ENCODE measurements at places on chromosomes 13 and 19. TPM values are rescaled to one million over a fixed set of nuclear protein-coding genes. Genes with fewer than 3 reads are reported as not detected.

Gene TTC9B
- total RNA-seq: not detected

DNA sequence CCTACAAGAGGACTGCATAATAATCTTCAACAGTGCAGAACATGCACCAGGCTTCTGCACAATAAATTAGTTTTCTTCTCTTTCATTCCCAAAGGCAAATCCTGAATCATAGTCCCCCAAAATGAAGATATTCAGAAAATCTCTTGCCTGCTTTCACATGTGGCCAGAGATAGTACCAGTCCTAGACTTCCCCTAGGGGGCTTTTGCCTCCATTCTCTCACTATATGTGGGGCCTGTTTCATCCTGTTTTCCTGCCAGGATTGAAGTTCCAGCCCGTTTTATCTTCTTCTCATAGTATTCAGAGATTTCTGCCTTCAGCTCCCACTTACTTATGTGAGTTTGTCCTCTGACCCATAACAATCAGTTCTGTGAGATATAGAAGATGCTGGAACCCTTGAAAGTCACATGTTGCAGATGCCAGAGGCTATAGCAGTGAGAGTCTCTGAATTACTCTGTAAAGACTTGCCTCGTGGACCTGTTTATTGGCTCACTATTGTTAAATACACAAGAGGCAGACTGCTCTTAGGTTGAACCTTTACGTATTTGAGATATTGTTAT, 421.9 kb upstream of the PCDH9 start:
- DNase-seq: no peak

DNA sequence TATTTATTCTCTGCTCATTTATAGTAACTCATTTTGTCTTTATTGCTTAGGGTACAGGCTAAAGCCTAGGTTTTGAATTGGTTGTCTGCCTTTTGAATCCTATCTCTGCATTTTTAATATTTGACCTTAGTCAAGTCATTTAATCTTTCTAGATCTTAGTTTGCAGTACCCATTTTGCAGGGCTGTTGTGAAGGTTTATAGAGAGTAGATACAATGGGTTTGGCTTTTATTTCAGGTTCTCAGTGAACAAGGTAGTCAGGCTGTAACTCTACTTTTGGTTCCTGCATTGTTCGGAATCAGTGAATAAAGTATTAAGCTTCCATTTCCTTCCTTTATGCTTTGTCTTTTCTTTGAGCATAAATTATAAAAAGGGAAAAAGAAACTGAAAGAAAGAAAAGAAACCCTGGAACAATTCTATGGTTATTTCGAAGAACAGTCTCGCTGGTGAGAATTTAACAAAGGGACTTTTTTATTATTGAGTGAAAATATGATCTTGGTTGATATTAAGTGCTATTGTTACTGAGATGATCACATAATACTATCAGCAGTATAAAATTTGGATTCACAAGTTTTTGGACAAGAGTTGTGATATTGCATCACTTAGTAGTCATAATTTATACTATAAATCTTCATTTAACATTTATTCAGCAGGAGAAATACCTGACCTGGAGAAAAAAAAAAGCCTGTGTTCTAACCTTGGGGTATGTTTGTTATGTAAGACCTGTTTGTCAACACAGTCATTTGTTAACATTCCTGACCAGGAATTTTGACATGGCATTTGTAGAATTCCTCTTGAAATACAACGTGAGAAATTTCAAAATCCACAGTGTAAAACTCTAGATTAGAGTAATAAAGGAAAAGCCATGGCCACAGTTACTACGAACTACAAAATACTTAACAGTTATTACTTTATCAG, 91.3 kb downstream of the ZMYM2 start:
- peak; percentile 10 for DNase-seq

Gene ZNF546
- total RNA-seq: 7.8 TPM

DNA sequence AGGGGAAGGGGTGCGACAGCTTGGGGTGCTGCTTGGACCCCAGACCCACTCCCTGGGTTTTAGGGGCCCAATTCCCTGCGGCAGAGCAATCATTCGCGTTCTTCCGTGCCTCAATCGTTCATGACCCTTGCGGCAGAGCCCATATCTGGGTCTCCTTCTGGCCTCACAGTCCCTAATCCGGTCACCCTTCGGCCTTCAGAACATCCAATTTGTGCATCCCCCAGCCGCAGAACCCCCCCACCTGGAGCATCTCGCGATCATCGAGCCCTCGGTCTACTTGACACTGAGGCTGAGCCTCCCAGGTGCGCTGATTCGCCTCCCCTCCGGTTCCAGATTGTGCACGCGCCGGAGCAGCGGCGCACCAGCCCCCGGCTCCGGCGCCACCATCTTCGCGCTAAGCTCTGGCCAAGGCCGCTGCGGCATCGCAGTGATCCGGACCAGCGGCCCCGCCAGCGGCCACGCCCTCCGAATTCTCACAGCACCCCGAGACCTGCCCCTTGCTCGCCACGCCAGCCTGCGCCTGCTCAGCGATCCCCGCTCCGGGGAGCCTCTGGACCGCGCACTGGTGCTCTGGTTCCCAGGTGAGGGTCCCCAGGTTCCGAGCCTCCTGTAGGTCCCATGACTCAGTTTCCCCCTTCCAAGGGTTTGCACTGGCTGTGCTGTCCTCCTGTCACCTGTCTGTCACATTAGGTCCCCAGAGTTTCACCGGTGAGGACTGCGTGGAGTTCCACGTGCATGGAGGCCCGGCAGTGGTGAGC, 501 bp downstream of the GTPBP3 start:
- DNase-seq: no peak

- DNase-seq: no peak
Observed at GRCh38 chr19:17557466-17557865, 2.0 kb downstream of the COLGALT1 start.

- DNase-seq: peak; percentile 44
Observed at GRCh38 chr13:29569253-29570050, 26.0 kb downstream of the SLC7A1 start.

- no peak for DNase-seq
Observed at GRCh38 chr19:15266683-15267082, 34.4 kb upstream of the EPHX3 start.

DNA sequence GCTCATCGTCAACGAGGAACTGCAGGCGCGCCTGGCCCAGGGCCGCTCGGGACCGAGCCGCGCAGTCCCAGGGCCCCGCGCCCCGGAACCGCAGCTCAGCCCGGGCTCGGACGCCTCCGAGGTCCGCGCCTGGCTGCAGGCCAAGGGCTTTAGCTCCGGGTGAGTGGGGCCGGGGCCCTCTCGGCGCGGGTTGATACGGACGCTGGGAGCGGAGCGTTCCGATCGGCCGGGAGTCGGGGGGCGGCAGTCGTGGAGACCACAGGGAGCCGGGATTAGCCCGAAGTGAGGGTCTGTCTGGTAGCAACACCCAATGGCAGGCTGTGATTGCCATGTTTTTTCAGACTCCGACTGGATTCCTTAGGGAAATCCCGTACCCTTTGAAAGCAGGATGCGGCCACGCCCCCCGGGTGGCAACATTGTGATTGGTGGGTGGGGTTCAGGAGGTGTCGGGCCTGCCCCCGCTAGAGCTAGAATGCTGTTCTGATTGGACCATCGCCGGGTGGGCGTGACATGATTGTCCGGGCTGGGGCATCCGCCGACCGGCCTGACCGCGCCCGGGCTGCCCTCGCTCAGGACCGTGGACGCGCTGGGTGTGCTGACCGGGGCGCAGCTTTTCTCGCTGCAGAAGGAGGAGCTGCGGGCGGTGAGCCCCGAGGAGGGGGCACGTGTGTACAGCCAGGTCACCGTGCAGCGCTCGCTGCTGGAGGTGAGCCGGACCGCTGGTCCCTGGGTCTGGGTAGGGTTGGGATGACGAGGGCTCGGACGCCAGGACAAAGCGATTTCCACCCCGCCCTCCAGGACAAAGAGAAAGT, 11.3 kb downstream of the EPS8L1 start:
- DNase-seq: peak; percentile 95

DNA sequence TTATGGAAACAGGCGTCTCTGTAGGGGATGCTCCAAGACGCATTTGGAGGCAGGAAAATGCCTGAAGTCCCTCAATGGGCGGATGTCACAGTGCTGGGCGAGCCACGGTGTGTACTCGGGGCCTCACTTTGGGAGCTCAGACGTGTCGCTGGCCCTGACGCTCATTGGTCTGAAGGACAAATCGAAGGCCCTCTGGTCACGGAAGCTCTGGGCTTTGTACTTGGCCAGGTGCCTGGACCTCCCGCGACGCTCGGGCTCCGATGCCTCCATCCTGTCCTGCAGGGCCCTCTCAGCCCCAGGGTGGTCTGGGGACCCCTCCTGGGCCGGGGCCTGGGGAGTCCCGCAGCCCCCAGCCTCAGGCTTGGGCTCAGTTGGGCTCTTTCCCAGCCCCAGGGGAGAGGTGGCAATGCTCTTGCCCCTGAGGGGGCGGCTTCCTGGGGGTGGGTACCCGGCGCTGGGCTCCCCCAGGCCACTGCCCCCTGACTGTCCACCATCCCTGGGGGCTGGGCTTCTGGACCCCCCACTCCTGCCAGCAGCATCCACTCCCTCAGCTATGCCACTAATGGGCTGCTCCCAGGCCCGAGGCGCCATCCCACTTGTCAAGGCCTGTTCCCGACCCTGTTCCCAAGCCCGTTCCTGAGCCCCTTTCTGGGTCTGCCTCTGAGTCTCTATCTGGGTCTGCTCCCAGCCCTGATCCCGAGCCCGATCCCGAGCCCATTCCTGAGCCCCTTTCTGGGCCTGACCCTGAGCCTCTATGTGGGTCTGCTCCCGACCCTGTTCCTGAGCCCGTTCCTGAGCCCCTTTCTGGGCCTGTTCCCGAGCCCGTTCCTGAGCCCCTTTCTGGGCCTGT, 39.5 kb upstream of the GRTP1 start:
- DNase-seq: no peak

DNA sequence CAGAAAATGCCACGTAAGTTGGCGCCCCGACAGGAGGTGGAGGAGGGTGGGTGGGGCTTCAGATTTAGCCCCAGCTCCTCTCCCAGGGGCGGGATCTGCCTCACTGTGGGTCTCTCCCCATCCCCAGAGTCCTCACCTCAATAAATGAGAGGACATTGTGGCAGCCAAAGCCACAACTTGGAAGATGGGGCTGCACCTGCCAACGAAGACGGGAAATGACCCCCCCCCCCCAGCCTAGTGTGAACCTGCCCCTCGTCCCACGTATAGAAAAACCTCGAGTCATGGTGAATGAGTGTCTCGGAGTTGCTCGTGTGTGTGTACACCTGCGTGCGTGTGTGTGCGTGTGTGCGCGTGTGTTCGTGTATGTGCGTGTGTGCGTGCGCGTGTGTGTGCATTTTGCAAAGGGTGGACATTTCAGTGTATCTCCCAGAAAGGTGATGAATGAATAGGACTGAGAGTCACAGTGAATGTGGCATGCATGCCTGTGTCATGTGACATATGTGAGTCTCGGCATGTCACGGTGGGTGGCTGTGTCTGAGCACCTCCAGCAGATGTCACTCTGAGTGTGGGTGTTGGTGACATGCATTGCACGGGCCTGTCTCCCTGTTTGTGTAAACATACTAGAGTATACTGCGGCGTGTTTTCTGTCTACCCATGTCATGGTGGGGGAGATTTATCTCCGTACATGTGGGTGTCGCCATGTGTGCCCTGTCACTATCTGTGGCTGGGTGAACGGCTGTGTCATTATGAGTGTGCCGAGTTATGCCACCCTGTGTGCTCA, 1.5 kb upstream of the TRAPPC5 start:
- DNase-seq: peak; percentile 38

Gene TMEM59L
- not detected for total RNA-seq

DNA sequence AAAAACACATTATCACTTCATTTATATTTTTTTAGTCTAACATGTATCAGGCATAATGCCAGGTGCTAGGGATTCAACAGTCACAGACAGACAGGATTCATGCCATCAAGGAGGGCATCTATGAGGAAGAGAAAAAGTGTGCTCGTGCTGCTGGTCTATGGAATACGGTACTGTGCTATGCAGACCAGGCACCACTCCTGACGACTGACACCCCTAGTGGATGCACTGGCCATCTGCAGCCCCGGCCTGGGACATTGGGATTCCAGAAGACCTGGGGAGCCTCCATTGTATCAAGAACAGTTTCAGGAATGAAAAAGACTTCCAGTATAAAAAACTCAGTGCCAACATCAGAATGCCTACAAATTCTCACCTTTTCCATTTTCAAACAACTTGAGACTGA, 94.0 kb downstream of the KLF12 start:
- peak; percentile 62 for DNase-seq

DNA sequence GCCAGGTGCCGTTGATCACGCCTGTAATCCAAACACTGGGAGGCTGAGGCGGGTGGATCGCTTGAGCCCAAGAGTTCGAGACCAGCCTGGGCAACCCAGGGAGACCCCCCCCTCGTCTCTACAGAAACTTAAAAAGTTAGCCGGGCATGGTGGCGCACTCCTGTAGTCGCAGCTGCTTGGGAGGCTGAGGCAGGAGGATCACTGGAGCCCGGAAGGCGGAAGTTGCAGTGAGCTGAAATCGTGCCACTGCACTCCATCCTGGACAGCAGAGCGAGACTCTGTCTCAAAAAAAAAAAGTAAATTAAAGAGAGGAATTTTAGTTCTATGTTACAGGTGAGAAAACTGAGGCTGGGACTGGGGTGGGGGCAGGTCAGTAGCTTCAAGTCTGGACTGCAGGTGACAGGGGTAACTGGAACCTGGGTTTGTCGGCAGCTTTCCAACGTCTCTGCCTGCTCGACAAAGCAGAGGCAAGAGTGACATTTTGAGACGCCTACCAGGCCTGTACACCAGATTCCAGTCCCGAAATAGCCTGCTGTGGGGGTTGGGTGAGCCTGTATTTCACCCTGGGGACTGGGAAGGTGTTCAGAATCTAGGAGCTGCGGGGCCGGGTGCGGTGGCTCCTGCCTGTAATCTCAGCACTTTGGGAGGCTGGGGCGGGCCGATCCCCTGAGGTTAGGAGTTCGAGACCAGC, 1.2 kb downstream of the SELENOW start:
- peak; percentile 29 for DNase-seq

DNA sequence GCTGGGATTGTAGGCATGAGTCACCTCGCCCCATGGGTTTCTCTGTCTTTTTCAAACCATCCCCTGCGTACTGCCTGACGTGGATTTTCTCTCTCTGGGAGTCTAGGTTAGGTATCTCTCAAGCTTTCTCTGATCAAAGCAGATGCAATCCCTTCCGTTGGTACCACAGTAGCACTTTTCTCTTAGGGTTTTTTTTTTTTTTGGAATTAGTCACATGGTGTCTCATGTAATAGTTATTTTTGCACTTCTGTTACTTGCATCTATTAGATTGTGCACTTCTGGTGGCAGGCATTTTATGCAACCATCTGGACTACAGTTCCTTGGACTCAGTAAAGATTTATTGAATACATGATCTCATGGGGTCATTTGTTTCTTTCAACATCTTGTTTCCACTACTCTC, 72.1 kb downstream of the GPC6 start:
- DNase-seq: no peak

Gene KLC3
- total RNA-seq: 0.17 TPM

Gene LHB
- not detected for total RNA-seq

- no peak for DNase-seq
Observed at GRCh38 chr19:51136851-51137551, 5.1 kb upstream of the SIGLEC7 start.

All from dermis blood vessel endothelial cell (primary cell).